ENCODE measurements at places on chromosomes 2 and 18. TPM values are rescaled to one million over a fixed set of nuclear protein-coding genes. Genes with fewer than 3 reads are reported as not detected.

DNA sequence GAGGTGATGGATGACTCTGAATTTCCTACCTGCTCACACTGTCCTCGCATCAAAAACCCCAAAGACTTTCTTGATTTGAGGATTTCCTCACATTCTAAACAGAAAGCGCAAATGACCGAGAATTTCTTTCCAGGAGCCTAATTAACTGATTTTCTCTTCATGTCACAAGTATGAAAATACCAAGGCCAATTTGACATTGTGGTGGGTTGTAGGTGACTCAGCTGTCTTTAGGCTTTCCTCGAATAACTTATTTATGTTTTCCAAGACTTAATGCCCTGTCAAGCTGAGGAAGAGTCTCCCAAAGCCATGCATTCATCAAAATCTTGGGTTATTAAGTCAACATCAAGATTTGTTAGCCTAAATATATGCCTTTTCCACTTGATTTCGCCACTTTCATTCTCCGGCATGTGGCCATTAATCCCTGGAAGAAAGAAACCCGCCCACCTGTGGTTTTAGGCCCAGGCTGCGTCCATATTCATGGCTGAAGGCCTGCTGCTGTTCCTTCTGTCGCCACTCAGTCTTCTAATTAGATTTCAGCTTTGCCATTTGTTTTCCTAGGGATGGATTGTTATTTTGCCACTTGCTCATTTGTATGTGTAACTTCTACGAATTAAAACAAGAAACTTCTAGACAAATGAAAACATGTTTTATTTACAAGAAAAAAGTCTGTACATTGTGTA lies 84.9 kb downstream of the ST6GAL2 start:
- no peak for DNase-seq

- no peak for DNase-seq
Observed at GRCh38 chr2:96816836-96817702, 1.0 kb downstream of the CNNM3 start.

DNA sequence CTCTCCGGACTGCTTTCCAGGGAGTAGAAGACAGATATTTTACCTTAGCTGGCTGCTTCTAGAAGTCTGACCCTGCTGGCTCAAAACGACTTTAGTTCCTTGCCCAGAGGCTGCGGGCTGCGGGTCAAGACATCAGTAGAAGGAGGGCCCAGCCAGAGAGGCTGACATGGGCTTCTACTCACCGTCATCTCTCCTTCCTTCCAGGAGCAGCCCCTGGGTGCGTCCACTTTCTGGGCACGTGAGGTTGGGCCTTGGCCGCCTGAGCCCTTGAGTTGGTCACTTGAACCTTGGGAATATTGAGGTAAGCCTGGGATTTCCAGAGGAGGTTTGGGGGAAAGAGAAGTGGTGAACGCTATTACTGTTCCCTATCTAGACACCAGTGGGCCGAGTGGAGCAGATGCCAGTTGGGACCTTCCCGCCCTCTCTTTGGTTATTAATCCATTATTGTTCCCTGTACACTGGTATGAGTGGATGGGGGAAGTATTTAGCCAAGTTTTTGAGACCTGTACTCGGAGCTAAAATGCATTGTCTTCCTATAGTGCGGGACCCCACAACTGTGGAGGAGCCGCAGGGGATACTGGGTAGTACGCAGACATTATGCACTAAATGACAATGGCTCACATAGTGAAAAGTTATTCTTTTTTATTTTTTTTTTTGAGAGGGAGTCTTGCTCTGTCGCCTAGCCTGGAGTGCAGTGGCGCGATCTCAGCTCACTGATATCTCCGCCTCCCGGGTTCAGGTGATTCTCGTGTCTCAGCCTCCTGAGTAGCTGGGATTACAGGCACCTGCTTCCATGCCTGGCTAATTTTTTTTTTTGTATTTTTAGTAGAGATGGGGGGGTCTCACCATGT lies 26.3 kb upstream of the CASP8 start:
- no peak for DNase-seq

DNA sequence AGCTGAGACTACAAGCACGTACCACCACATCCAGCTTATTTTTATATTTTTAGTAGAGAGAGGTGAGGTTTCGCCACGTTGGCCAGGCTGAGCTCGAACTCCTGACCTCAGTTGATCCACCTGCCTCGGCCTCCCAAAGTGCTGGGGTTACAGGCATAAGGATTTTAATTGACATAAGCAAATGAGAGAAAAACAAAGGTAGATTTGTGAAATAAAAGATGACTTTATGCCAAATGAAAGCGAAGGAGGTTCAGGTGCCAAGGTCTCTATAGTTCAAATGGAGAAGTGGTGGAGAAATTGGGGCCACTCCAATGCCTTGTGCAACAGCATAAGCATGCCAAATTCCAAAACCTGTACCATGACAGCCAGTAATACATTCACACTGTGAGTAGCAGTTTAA lies 180.6 kb downstream of the MREG start:
- DNase-seq: no peak

DNA sequence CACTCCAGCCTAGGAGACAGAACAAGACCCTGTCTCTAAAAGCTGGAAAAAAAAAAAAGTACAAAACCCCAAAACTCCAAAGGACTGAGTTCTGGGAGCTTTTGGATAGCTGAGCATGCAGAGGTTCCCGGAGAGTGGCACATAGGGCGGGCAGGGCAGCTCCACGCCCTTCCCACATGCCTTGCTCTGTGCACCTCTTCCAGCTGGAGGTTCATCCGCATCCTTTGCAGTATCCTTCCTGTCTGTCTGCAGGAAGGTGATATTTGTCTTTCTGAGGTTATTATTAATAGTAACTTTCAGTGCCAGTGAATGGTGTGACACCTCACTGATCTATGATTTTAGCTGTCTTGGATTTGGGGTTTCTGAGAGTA lies 70.2 kb downstream of the INPP4A start:
- DNase-seq: no peak

GRCh38 chr18:28115149-28115550 lies 61.8 kb downstream of the CDH2 start:
- no peak for DNase-seq

DNA sequence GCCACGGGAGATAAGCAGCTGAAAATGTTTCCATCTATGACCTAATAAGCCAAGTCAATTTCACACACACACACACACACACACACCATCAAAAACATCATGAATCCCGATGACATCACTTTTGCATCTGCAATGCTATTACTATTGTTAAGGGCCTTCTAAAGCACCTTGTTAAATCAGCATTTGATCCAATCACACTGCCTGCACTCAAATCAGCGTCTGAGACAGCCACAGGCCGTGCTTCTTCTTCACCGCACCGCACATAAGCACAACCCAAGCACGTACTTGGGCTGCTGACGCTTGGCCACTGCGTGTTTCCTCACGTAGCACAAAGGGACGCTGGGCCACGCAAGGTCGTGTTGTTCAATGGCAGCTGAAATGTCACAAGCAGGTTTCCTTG lies 15.8 kb upstream of the MTCL1 start:
- no peak for DNase-seq

- no peak for DNase-seq
Observed at GRCh38 chr2:24493713-24494112, 2.7 kb downstream of the NCOA1 start.

- DNase-seq: no peak
Observed at GRCh38 chr2:101113441-101114267, 37.5 kb downstream of the TBC1D8 start.

GRCh38 chr18:58867281-58867961 lies 2.7 kb downstream of the ZNF532 start:
- no peak for DNase-seq

- no peak for DNase-seq
Observed at GRCh38 chr2:108171657-108172056, 68.1 kb upstream of the SULT1C3 start.

- DNase-seq: no peak
Observed at GRCh38 chr2:231356466-231356844, 39.1 kb upstream of the B3GNT7 start.

DNA sequence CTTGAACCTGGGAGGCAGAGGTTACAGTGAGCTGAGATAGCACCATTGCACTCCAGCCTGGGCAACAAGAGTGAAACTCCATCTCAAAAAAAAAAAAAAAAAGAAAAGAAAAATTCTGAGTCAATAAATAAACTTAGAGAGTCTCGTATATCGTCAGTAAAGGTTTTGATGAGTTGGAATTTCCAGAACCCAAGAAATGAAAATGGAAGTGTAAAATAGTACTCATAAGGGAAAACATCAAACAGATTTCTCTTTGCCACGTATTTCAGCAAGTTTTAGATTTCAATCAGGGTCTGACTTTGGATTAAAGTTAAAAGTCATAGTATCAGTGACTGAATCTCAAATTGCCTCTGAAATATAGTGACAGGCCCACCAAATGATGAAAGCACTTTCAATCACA lies 71.4 kb upstream of the SPOPL start:
- DNase-seq: no peak

- no peak for DNase-seq
Observed at GRCh38 chr2:223026357-223027110, 25.5 kb upstream of the KCNE4 start.

DNA sequence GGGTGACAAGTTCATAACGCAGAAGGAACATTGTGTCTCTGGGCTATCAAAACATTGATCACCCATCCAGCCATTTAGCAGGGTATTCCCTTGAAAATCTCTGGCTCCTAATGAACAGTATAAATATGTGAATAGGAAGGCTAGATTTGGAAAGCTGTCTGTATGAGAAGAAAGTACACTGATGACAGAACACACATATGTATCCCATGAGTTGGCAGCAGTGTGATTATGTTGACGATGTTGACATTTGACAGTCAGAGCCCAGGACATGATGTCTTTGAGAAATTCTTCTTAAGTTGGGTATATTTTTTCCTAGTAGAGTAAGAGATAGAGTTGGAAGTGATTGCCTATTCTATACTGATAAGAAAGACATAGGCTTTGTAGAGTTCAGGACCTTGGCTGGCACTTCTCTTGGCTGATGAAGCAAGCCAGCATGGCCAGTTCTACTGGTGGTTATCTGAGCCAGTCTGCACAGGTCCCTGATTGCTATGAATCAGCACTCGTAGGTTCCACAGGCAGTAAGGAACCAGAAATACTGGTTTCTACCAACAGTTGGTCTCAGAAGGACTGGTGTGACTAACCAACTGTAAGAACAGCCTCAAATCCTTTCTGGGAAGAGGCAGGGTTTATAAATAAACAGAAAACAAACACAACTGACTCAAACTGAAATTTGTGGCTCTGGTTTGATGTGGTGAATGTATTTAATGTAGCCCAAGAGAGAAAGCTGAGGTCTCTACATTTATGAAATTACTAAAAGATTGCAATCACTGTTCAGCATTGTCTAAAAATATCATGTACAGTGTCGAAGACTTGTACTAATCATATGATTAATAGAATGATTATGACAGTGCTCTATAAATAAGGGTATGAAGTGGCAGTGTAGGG lies 43.9 kb upstream of the RAPH1 start:
- DNase-seq: no peak

DNA sequence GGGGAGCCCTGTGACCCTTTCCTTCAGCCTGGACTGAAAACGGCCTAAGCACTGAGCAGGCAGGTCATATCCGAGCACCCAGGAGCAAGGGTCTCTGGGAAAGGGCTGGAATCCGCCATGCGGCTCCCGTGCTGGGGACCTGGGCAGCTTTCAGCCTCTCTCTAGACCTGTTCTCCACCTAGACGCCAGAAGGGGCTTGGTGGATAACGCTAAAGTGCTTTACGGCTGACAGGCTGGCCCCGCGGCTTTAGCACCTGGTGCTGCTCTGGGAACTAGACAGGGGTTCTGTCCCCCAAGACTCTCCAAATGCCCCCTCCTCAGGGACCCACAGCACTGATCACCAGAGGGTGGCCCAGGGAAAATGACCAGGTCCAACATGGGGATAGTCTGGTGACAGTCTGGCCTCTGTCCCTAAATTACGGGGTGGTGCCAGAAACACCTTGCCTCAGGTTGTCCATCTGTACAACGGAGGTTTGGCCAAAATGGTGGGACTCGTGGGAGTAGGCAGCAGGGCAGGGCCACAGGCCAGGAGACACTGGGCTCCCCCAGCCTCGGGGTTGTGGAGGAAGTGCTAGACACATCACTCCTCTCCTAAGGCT lies 13.0 kb downstream of the SDC1 start:
- DNase-seq: no peak

GRCh38 chr18:25759111-25759510 lies 331.3 kb downstream of the SS18 start:
- no peak for DNase-seq

- DNase-seq: no peak
Observed at GRCh38 chr2:157559061-157559460, 69.6 kb downstream of the ACVR1C start.

DNA sequence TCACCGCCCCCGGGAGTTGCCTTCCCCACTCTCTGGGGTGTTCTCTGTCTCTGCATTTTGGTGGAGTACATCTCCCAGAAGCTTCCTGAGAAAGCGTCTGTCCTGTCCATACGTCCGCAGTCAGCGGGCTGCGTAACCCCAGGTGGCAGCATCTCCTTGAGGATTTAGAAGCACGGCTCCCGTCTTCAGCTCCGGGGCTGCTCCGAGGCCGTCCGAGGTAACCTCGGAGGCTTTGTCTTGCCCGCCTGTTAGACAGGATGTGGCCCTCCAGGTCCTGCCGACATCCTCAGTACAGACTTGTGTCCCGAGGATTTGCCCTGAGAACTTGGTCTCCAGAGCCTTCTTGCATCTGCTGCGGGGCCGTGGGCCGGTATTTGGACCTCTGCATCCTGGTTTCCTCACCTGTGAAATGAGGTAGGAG lies 58.4 kb downstream of the CTDP1 start:
- peak; percentile 26 for DNase-seq

- no peak for DNase-seq
Observed at GRCh38 chr2:55025627-55026026, 24.6 kb downstream of the RTN4 start.

- no peak for DNase-seq
Observed at GRCh38 chr2:175064797-175065196, 59.6 kb upstream of the CHN1 start.

DNA sequence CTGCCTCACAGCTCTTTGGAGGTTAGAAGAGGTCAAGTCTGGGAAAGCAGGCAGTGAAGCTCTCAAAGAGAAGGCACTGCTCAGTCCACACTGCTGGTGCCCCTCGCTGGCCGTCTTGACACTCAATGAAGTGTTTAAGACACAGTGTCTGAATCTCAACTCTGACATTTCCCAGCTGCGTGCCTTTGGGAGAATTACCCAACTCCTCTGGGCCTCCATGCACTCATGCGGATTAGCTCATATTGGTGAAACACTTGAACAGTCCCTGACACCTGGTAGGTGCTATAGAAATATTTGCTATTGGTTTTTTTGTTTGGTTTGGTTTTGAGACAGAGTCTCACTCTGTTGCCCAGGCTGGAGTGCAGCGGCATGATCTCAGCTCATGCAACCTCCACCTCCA lies 281.0 kb downstream of the SRBD1 start:
- no peak for DNase-seq

The COL4A3 gene
- total RNA-seq: 5.8 TPM

The OBSL1 gene
- 165 TPM for total RNA-seq

The GALNT13 gene
- total RNA-seq: not detected

The FIGLA gene
- not detected for total RNA-seq

The SPATA3 gene
- not detected for total RNA-seq

The POTEE gene
- total RNA-seq: not detected

The HYCC2 gene
- 12.0 TPM for total RNA-seq

The RAB11FIP5 gene
- total RNA-seq: 17.9 TPM

The ITSN2 gene
- total RNA-seq: 41.2 TPM

The BMP10 gene
- total RNA-seq: not detected

The EMX1 gene
- total RNA-seq: not detected

The GLI2 gene
- total RNA-seq: 1.3 TPM

All from Right ventricle myocardium superior (tissue), 1 donor.